Smooth muscle cell of trachea (primary cell): ENCODE measurements at places on chromosomes 5 and 9. TPM values are rescaled to one million over a fixed set of nuclear protein-coding genes. Genes with fewer than 3 reads are reported as not detected.

PCDHGB3 gene
- 7.1 and 9.4 TPM in 2 replicates for total RNA-seq

GDNF gene
- total RNA-seq, result 0.29 and 1.2 TPM in 2 replicates

OTP gene
- total RNA-seq, result not detected in 2 replicates

YTHDC2 gene
- 22.2 and 32.1 TPM in 2 replicates for total RNA-seq

KLF9 gene
- total RNA-seq, result 30.8 and 31.3 TPM in 2 replicates

SMIM32 gene
- total RNA-seq, result not detected in 2 replicates

PCDHGB1 gene
- total RNA-seq, result 4.4 and 4.5 TPM in 2 replicates

PCDHGB5 gene
- 27.9 and 40.4 TPM in 2 replicates for total RNA-seq

SLC36A3 gene
- total RNA-seq, result not detected in 2 replicates

ALDH7A1 gene
- 26.6 and 70.7 TPM in 2 replicates for total RNA-seq

SMC2 gene
- 6.9 and 30.7 TPM in 2 replicates for total RNA-seq

AK8 gene
- total RNA-seq, result 0.17 and 1.6 TPM in 2 replicates

ANKRD31 gene
- total RNA-seq, result under 0.01 and 0.29 TPM in 2 replicates

PAEP gene
- not detected in 2 replicates for total RNA-seq

SLC22A4 gene
- 2.2 and 3.0 TPM in 2 replicates for total RNA-seq

CKMT2 gene
- total RNA-seq, result 3.5 and 11.2 TPM in 2 replicates

GABRP gene
- not detected in 2 replicates for total RNA-seq

ANGPTL2 gene
- total RNA-seq, result 49.6 and 184 TPM in 2 replicates

DIRAS2 gene
- under 0.01 and 0.66 TPM in 2 replicates for total RNA-seq

OR1Q1 gene
- total RNA-seq, result not detected in 2 replicates

GARIN3 gene
- total RNA-seq, result not detected in 2 replicates

PLAC8L1 gene
- not detected in 2 replicates for total RNA-seq

PMPCA gene
- total RNA-seq, result 50.1 and 55.1 TPM in 2 replicates

C9orf50 gene
- total RNA-seq, result 0.17 and 0.44 TPM in 2 replicates

RNF183 gene
- not detected in 2 replicates for total RNA-seq

TMEM215 gene
- not detected in 2 replicates for total RNA-seq

FGFR4 gene
- 20.1 and 36.7 TPM in 2 replicates for total RNA-seq

IL5 gene
- total RNA-seq, result not detected in 2 replicates

SLC6A19 gene
- total RNA-seq, result not detected in 2 replicates

DNM1 gene
- 83.0 and 86.0 TPM in 2 replicates for total RNA-seq

OCLN gene
- total RNA-seq, result 1.0 and 2.2 TPM in 2 replicates

PIGO gene
- total RNA-seq, result 13.5 and 13.6 TPM in 2 replicates
